ENCODE measurements at places on chromosomes 3 and 15.

DNA sequence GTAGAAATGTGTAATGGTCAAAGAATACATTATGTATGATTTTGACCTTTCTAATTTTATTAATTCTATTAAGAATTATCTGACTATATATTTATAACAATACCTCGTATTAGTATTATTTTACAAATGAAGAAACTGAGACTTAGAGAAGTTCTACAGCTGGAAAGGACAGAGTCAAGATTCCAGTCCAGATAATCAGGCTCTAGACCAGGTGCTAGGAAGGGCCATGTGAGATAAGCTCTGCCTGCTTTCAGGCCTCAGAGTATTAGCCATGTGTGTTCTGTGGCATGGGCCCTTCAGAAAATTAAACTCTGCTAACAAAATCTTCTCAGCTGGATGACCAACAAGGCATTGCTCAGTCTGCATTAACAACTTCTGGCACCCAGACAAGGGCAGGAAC lies 87.5 kb downstream of the CD200R1L start:
- no peak for DNase-seq

- DNase-seq, result no peak
Observed at GRCh38 chr3:24828551-24828950, 333.9 kb upstream of the THRB start.

DNA sequence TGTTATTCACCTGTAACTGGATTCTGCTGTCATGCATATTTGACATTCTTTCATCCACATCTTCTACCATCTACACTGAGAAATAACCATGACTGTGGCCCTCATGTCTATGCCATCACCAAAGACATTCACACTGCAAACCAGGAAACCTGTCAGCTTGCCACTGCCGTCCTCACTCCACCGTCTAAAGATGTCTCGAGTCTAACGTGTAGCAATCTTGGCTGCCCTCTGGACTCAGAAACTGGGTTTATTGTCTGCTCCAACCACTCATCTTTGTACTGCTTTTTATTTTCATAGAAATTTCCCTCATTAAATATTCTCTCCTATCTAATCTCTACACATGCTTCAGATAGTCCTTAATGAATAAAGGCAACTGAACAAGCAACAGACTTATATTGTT lies 57.1 kb downstream of the CRYGS start:
- DNase-seq, result no peak

GRCh38 chr3:164912916-164913315 lies 165.4 kb downstream of the SI start:
- no peak for DNase-seq

GRCh38 chr3:123485551-123485950 lies 36.7 kb upstream of the ADCY5 start:
- DNase-seq, result no peak

GRCh38 chr3:39990532-39990931 lies 181.1 kb downstream of the MYRIP start:
- DNase-seq, result no peak

DNA sequence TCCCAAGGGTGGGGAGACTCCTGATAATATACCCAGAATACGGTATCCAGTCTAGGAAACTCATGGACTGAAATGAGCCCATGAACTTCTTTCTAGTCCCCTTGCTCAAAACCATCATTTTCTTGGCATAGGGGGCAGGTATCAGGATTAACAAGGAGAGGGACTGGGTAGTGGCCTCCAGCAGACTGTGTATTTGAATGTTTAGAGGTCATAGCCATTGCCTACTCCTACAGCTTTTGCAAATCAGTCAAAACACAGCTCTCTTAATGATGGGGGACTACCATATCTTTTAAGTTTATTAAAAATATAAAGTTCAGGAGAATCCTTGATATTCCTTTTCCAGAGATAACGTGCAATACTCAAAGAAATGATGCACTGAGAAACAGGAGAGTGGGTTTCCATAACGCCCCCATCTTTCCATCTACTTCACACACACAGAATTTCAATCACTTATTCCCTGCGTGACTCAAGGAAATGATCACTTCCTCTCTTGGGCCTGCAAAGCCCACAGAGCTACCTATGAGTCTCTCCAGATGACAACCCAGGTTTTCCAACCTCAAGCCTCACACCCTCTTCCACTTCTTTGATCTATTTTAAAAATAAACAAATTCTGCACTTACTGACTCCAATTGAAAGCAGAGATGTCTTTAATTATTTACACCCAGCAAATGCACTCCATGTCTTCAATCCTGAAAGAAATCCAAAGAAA lies 584.0 kb upstream of the LMCD1 start:
- DNase-seq, result no peak

DNA sequence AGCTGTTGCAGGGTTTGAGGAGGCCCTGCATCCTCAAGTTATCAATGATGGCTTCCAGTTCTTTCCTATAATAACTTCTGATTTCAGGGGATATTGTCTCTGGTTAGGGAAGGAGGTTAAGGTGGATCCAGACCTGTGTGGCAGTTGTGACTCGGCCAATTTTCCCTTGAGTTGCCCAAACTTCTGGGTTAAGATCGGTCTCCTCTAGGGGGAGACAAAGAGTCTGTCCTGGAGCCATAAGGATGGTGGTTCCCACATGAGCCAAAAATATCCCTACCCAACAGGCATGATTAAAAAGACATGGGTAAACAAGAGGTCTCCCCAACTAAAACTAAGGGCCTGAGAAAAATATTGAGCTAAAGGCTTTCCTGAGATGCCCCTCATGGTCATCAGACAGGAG lies 227.5 kb upstream of the MDFIC2 start:
- no peak for DNase-seq

- DNase-seq, result no peak
Observed at GRCh38 chr3:64909011-64909410, 221.2 kb upstream of the ADAMTS9 start.

- no peak for DNase-seq
Observed at GRCh38 chr3:9669277-9669676, 20.0 kb downstream of the MTMR14 start.

DNA sequence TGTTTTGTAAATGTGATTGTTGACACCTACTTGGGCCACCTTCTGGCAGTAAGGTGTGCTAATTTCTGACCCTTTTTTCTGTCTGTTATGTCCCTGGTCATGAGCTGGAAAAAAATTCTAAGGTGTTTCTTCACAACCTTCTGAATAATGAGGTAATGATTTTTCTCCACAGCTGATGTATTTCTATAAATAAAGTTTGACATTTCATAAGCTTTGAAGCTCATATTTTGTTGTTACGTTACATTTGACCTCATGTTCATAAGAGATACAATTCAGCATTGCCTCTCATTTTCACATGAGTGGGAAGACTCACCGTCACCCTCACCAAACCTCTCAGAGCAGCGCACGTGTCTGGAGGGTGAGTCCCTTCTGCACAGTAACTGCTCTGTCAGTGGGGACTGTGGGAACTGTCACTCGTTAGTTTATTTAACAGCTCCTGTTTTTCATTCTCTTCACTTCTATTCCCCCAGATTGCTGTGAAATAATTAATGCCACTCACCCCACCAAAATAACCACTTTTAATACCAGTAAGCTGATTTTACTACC lies 140.9 kb downstream of the PLCL2 start:
- no peak for DNase-seq

GRCh38 chr3:22236490-22237270 lies 485.7 kb upstream of the ZNF385D start:
- DNase-seq, result no peak

- peak; percentile 5 for DNase-seq
Observed at GRCh38 chr15:85379403-85380131, 836 bp upstream of the AKAP13 start.

DNA sequence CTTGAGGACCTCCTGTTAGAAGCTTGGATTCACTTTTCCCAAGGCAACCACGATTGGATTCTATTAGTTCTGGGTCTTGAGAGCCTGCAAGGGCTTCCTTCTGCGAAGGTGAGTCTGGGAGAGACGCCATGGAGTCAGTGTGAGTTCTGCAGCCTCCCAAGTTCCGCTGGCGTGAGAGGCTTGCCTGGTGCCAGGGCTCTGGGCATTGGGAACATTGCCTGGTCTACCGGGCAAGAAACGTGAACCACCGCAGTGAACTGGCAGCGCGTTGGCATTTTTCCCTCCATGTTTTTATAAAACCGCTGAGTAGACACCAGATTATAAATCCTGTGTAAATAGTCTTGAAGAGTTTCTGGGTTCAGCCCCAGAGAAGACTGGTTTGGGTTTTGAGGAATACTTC lies 160.9 kb downstream of the IGF1R start:
- DNase-seq, result no peak

DNA sequence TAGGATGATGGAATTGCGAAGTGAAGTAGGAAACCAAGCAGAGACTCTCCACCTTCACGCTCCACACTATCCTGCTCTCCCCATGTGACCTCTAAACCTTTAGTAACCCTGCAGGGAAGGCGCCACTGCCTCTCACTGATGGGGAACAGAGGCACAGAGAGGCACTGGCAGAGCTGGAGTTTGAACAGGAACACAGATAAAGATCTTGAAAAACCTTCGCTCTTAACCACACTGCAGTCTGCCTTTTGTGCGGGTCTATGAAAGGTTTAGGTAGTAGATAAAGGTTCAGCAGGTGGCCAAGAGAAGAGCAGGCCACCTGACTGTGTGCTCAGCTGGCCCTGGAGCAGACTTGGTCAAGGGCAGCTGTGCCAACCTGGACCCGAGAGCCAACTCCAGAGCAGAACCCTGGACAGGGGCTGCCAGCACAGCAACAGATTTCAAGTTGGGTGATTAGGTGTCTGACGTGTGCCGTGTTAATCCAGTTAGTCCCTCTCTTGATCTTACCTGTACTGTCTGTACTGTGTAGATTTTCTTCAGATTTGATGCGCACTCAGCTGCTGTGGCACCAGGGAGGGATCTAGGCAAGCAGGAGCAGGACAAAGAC lies 15.2 kb downstream of the EIF4E3 start:
- no peak for DNase-seq

DNA sequence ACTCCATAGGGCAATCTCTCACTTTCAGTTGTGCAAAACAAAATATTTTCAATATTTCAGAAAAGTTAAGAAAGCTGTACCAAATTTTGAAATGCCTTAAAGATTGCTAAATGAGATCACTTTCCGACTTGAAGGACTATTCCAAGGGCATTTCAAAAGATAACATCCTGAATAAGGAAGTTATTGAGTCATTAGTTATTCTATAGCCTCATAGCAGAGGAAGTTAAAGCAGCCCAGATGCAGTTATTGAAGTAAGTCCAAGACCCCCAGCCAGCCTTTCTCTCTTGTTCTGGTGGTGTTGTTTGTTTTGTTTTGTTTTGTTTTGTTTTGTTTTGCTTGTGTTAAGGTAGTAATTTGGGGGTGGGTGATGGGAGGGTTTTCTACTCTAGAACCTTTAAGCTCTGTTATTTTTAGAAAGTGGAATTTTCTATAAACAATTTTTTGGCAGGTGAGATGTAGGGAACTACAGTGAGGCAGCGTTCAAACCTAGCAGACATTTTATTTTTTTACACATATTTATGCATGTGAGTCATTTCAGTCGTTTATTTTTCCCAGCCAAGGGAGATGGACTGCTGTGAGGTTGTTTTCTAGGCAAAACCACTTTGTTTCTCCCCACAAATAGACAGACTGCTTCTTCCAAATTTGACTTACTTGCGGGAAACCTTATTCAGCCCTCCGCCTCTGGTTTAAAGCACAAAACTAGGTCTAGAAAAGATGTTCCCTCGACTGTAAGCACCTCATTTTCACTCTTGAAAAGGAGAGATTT lies 216.3 kb upstream of the ARPP21 start:
- no peak for DNase-seq

DNA sequence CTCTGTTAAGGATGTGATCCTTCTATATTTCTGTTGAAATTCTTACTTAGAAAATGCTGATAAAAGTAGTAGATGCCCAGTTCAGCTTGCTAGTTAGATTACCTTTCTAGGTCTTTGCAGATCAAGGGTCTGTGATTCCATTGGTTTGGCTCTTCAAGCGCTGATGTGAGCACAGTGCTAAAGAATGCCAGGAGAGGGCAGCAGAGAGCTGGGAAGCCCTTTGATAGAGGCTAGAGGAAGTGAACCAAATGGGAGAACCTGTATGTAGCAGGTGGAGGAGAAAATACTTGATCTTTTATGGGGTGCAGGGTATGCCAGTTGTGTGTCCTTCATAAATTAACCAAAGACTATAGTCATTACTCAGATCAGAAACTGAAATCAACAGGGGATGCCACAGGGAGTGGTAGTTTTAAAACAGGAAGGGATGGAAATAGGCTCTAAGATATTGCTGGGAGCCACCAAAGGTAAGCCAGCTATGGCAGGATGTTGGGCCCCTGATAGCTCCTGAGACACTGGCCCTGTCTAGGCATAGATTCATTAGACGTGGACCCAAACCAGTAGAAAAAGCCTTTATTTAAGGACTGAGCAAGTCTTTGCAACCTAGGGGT lies 677.4 kb downstream of the SQOR start:
- DNase-seq, result no peak

DNA sequence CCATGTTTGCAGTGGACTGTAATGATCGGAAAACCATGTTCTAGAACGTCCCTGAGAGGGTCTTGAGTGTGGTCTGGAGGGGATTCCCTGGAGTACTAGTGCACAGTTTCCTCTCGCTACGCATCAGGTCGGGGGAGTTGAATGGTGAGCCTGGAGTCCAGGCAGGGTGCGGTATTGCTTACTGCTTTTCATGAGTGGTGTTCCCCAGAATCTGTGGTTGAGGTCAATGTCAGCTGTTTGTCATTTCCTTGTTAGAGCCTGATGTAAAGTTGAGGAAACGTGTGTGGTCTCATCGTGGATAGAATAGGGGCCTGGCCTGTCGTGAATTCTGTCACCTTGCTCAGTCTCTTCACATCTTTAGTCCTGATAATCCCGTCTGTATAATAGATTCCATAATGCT lies 328.2 kb upstream of the LRRFIP2 start:
- DNase-seq, result no peak

- no peak for DNase-seq
Observed at GRCh38 chr3:31614162-31614921, 81.6 kb downstream of the STT3B start.

- no peak for DNase-seq
Observed at GRCh38 chr3:94544131-94544789, 481.4 kb downstream of the NSUN3 start.

DNA sequence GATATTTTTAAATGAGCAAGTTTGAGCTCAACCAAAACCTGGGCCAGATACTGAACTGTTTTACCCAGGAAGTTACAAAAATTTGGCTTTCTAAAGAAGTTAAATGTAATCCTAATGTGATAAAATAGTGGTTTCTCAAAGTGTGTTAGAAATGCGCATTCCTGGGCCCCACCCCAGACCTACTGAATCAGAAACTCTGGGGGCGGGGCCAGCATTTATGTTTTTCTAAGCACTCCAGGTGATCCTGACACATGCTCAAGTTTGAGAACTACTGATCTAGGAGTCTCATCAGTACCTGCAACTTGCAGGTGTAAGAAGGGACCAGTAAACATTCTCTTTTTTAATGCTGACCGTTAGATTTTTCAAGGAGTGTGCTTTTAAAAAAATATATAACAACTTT lies 190.6 kb downstream of the VPS13C start:
- DNase-seq, result no peak

- no peak for DNase-seq
Observed at GRCh38 chr3:33758864-33759263, 39.6 kb upstream of the PDCD6IP start.

GRCh38 chr3:106309274-106309673 lies 440.5 kb upstream of the CBLB start:
- no peak for DNase-seq

DNA sequence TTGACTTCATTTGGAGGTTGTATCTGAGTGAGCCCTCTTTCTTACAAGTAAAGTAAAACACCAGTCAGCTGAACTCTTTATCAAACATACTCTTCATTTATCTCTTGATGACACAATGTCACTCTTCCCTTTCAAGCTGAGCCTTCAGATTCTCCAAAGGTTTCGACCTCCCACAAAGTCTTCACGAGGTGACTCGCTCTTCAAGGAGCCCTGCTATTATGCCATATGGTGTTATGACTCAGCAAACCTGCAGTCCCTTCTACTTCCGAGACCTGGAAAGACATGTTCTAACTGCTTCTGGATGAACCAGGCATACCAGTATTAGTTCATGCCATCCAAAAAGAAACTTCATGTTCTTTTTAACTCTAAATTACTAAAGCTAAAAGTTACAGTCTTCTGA lies 23.1 kb downstream of the AADAC start:
- no peak for DNase-seq

Data from stimulated activated CD8-positive, alpha-beta memory T cell treated with anti-CD3 and anti-CD28 coated beads, Interleukin-4, amount 100 ng/mL, for 1 hour (primary cell).